Bronchial epithelial cell (primary cell): ENCODE measurements at places on chromosomes 12 and 14. TPM values are rescaled to one million over a fixed set of nuclear protein-coding genes. Genes with fewer than 3 reads are reported as not detected.

RNASE7 gene
- total RNA-seq = 8.2 and 12.1 TPM in 2 replicates

RNU4-1 gene
- total RNA-seq = under 0.01 and 564 TPM in 2 replicates

CLBA1 gene
- total RNA-seq = 8.4 and 14.1 TPM in 2 replicates

PGF gene
- total RNA-seq = 52.1 and 56.6 TPM in 2 replicates

OR6J1 gene
- total RNA-seq = not detected in 2 replicates

POLE gene
- 10.5 and 18.3 TPM in 2 replicates for total RNA-seq
